Effector memory CD4-positive, alpha-beta T cell (primary cell): ENCODE measurements at places on chromosomes 7 and 10.

- DNase-seq = no peak
Observed at GRCh38 chr7:120645966-120646365, 212.0 kb downstream of the TSPAN12 start.

DNA sequence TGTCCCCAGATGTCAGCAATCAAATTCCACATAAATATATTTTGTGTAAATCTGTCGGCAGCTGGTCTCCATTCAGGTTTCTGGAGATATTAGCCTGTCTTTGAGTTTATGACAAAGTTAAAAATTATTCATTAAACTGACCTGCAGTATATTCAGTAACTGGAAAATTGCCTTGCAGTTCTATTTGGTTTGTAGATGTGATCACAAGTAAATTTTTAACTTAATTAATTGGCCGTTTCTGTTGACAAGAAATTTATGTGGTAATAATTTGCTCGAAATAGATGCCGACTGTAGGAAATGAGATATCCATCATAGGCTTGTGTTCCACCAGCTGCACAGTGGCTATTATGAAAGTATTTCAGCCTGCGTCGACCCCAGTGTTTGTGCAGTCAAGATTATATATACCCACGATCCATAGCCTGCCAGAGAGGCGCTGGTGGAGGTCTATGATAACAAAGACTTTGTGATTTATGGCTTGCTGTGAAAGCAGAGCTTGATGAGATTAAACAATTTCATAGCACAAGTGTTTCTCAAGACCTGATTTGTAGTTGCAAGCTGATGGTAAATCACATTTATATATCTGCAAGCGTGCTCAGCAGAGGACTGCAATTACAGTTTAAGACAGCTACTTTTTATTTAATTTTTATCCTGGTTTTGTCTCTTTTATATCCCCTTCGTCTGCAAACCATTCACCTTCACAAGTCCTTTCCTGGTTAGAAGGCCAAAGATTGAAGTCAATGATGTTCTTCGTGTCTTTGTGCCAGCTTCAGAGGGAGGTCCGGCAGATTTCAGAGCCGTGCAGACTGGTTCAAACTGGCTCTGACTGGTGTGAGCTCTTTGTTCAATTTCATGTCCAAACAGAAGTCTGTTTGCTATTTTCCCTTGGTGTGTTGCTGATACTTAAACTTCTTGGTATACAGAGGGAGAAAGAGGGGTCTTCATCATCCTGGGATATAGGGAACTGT is 850.9 kb downstream of the LRMDA start:
- DNase-seq = no peak

DNA sequence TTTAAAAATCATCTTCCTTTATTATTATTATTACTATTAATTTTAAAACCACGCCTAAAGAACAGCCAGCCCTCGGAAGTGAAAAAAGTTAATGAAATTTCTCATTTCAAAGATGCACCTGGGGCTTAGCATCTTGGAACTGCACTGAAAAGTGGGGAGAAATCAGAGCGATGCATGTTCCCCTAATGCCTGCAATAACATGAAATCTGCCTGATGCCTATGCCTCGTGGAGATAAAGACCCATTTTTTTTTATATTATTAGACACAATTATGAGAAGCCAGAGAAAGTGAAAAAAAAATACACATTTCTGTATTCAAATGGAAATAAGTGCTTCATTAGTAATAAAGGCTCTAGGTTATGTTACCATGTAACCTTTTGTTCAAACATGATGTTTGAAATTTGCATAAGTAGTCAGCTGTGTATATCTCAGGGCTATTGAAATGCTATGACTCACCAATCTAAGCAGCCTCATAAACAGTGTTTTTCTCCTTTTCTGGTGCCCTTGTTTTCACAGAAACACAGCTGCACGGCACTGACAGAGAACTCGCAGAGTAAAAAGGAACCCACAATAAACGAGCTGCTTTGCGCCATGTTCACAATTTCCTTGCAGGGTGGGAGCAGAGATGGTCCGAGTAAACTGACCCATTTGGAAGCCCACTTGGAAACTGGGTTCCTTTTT is 175.8 kb upstream of the PRKCQ start:
- DNase-seq = no peak

DNA sequence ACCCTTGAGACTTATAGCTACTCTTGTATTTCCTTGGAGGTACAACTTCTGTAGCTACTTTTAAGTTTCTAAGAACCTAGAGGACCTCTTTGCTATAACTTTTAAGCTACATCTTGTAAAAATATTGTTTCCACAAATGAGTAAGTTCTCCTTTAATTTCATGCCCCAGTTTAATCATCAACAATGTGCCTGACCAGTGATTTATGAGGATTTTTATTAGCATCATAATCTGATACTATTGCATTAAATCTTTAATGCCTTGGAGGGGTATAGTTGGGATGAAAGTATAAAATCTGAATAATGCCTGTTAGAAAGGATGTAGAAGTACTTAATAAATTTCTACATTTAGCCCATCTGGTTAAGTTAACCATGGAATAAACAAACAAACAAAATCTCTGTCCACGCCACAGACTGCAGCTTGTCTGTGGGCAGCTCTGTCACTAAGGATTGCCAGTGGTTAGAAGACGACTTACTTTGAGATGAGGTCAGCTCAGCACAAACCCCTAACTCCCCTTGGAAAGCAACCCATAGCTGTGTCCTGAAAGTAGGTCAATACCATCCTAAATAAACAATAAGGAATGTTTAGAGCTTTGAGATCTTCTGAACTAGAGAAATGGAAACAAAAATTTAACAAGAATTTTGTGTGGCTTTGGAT is 18.3 kb downstream of the UBE2D1 start:
- no peak for DNase-seq

GRCh38 chr10:30158325-30158960 is 99.1 kb upstream of the JCAD start:
- no peak for DNase-seq

DNA sequence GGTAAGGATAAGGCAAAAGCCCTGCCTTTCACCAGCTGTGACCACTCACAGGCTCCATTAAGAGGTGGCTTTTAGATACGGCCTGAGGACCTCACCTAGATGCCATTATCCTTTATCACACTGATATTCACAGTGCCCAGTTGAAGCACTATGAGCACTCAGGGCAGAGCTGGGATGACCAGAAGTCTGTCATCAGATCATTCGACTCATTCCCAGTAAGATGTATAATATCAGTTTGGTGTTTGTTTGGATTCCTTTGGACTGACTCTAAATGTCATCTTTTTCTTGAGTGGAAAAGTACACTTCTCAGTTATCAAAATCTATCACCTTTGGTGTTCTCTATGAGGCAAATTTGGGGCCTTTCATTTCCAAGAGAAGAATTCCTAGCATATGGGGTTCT is 18.7 kb downstream of the CCDC136 start:
- no peak for DNase-seq

DNA sequence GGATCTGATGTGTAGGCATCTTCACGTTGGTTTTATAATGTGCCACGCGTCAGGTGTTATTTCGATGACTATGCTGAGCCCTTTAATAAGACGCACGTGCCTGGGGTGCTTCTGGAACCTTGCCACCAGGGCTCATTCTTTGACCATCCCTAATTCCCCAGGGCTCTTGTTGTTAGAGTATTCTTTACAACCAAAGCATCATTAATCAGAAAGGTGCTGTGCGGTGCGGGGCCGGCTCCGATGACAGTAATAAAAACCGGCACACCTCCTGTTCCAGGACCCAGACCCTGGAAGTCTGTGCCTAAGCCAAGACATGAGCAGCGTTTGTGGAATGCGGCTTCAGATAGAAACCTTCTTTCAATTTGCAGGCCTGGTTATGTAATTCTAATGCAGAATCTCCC is 58.4 kb downstream of the MGMT start:
- DNase-seq = no peak

- no peak for DNase-seq
Observed at GRCh38 chr10:865257-865656, 66.2 kb downstream of the LARP4B start.

GRCh38 chr10:7988989-7989388 is 65.5 kb upstream of the GATA3 start:
- no peak for DNase-seq

- no peak for DNase-seq
Observed at GRCh38 chr7:87966271-87966670, 32.2 kb downstream of the ADAM22 start.

DNA sequence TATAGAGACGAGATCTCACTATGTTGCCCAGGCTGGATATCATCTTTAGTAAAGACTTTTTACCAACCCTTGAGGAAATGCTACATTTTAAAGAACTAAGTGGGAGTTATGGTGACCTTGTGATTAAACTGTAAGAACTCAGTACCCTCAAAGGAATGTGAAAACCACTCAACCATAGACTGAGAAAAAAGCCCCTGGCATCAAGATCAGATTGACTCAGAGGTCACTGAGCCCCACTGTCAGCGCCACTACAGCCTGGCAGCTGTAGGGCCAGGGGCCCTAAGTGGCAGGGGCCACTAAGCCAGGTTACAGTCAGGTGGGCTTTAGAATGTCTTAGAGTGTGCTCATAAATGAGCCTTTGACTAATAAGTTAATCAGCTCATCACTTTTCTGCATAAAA is 55.9 kb downstream of the APBB1IP start:
- DNase-seq = no peak

- no peak for DNase-seq
Observed at GRCh38 chr10:76036111-76036940, 604.9 kb downstream of the LRMDA start.

DNA sequence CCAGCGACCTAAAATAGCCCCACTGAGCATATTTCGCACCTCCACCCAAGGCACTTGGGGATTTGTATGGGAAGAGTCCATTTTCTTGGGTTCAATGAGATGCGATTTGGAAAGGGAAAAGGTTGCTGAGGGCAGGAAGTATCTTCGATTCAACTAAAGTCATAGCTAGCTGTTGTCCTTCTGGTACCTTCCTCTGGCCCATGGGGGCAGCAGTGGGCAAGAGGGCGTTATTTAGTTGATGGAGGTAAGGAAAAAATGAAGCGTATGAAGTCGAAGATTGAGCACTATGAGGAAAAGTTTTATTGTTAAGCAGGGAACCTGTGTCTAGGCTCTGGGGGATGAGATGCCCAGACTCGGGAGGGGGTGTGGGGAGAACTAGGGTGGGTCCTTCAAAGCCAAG is 135.4 kb downstream of the EVX1 start:
- no peak for DNase-seq

GRCh38 chr10:79468015-79468560 is 22.7 kb upstream of the ZCCHC24 start:
- DNase-seq = no peak

- no peak for DNase-seq
Observed at GRCh38 chr7:148849393-148850098, 34.5 kb downstream of the EZH2 start.

DNA sequence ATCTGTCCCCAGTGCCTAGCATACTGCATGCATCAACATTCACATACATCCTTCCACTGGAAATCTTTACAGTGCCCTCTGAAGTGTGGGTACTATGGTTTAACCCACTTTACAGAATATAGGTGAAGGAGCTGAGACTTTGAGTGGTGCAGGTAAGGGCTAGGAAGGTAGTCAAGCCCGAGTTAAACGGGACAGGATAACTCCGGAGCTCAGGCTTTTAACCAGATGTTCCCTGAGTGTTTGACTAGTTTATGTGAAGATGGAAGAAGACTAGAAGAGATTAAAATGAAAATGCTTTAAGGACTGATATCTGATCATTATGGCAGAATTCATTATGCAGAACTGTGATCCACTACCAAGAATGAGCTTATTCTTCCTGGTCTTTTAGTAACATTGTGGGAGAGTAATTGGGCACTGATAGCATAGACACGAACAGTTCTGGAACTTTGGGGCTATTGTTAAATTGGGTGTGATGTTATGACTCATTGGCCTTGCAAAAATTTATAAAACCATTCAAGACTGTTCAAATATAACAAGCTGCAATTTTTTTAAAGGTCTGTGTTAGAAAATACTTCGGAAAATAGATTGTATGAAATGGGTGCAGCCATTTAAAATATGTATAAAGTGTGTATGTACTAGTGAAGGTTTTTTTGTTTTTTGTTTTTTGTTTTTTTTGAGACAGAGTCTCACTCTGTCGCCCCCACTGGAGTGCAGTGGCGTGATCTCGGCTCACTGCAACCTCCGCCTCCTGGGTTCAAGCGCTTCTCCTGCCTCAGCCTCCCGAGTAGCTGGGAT is 4.4 kb downstream of the CUL1 start:
- no peak for DNase-seq

DNA sequence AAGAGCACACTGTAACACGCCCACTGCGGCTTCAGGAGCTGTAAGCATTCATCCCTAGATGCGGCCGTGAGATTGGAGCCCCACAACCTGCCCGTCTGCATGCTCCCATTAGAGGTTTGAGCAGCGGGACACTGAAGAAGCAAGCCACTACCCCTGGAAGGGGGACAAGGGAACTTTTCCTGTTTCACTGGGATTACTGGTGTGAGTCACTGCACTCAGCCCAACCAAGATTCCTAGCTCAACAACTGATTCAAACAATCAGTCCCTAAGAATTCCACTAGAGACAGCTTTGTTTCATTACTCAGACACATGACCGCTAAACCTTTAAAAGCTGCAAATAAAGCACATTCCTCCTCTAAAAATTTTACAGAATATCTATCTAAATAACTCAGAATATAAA is 69.8 kb downstream of the ORC5 start:
- no peak for DNase-seq

DNA sequence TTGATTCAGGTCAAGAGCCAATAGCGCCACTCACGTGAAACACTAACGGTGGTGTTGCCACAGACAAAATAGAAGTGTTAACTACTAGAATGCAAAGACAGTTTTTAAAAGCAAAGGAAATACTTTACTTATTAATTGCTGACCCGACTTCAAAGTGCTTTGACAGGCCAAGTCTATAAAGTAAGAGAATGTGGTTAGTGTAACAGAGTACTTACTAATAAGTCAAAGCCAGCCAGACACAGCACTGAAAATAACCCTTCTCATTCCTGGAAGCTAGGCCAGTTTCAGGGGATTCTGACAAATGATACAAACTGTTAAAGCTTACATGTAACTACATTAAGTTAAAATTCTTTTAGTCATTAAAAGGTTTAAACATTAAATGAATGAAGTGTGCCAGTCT is 50.3 kb downstream of the ENO4 start:
- no peak for DNase-seq

DNA sequence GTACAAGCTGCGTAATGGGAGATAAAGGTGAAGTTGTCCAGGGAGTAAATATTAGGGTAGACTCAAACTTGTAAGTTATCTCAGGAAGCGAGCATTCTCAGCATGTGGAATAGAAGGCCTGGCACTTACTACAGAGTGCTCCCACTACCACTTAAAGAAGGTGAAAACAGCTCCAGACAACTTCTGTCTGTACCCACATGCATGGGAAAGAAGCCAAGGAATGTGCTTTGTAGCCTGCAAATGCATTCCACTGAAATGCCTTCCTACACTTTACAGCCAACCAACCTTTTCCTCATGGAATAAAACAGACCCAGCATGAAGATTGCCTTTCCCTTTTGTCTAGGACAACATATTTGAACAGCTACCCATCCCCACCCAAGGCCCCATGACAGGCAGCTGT is 45.4 kb upstream of the NPSR1 start:
- no peak for DNase-seq

DNA sequence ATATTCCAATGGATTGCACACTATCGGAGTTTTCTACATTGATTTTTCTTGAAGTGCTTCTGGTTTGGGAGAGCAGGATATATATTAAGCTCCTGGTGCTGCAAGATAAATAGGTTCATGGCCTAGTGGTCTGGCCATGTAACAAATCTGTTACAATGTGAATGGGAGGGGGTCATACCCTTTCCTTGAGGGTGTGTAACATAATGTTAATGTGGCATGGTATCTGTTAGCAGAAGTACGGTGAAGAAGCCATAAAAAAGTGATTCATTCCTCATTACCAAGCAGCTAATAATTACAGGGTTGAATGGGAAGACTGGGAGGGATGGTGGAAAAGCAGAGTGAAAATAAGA is 61.2 kb downstream of the INHBA start:
- DNase-seq = no peak
